Frontal cortex (tissue), 4 donors: ENCODE measurements at places on chromosomes 3 and 15.

DNA sequence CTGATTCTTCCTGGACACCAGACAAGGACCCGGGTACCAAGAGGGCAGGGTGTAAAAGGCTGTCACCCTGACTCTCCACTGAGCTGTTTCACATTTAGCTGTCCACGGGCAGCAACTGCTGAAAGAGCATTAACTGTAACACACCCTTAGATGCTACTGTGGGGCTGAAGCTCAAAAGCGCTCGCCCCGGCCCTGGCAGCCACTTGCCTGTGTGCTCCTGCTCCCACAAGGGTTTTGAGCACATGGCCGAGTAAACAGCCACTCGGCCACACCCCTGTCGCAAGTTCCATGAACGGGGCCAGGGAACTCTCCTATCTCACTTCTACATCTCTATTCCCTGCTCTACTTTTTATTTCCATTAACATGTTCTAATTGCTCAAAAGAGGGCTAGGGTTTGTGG is 421.7 kb downstream of the TUSC7 start:
- no peak for DNase-seq

DNA sequence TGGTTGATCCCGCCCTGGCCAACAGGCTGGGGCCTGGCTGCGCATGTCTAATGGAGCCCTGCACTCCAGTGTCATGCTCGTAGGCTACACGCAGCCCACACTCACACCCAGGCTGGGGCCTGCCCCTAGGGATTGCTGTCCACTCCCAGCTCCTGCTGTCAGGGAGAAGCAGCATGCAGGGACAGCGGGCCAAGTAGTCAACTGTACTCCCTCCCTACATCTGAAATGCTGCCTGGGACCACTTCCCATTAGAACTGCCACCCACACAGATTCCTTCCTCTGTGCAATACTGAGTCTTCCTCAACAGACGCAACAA is 16.1 kb downstream of the ALS2CL start:
- DNase-seq: no peak

DNA sequence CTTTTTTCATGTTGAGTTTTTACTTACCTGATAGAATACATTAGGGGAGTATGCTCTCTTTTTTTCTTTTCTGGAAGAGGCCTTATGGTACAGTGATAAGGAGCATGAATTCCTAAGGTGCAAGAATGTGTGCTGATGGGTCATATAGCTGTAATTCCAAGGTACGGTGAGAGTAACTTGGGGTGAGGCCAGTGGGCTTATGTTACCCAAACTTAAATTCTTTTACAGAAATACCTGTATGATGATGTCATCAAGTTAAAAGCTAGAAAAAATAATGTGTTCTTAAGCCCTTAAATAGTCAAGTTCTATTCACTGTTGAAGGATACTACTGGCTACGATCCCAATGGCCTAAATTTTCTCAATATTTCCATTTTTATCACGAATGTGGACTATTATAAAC is 111.2 kb downstream of the GMPS start:
- DNase-seq: no peak

GRCh38 chr15:71397377-71397776 is 282.1 kb downstream of the THSD4 start:
- DNase-seq: no peak

GRCh38 chr15:74243431-74243830 is 7.3 kb downstream of the CCDC33 start:
- no peak for DNase-seq
